ENCODE measurements at places on chromosomes 16 and 17.

GRCh38 chr17:66602659-66603384, 232.1 kb upstream of the CACNG5 start:
- no peak for DNase-seq

DNA sequence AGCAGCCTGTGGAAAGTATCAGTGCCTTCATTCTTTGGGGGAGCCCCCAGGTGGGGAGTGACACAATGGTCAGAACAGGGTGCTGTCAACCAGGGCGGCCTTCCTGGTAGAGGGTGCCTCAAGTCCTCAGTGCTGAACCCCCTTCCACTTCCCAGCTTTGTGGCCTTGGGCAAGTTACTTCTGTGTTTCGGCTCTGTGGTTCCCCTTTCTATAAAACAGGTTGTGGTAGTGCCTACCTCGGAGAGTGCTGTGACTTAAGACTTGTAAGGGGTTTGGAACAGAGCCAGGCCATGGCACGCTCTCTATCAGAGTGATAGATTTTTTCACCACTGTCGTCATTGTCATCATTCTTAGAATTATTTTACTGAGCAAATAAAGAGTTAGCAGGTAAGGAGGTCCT, 141.1 kb downstream of the CCDC182 start:
- DNase-seq = no peak

- DNase-seq = peak; percentile 79
Measured at GRCh38 chr16:27326738-27327585, 13.2 kb downstream of the IL4R start.

GRCh38 chr17:80468242-80468641, 8.2 kb downstream of the NPTX1 start:
- no peak for DNase-seq

DNA sequence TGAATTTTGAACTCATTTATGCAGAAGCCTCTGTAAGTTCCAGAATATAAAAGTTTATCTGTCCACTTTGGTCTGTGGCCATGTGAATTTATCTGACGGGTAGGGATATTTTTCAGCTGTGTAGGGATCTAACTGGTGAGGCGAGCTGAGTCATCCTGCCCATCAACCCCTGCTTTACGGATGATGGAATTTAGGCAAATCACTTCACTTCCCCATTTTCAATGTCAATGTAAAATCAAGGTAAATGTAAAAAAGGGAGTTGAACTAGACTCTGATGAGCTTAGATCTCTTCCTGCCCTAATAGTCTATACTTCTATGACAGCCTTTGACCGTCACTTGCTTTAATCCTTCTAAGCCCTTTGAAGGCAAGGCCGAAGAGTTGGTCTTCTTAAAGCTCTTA, 2.6 kb downstream of the SLC16A6 start:
- no peak for DNase-seq

GRCh38 chr16:77564791-77565390, 130.1 kb upstream of the ADAMTS18 start:
- no peak for DNase-seq

DNA sequence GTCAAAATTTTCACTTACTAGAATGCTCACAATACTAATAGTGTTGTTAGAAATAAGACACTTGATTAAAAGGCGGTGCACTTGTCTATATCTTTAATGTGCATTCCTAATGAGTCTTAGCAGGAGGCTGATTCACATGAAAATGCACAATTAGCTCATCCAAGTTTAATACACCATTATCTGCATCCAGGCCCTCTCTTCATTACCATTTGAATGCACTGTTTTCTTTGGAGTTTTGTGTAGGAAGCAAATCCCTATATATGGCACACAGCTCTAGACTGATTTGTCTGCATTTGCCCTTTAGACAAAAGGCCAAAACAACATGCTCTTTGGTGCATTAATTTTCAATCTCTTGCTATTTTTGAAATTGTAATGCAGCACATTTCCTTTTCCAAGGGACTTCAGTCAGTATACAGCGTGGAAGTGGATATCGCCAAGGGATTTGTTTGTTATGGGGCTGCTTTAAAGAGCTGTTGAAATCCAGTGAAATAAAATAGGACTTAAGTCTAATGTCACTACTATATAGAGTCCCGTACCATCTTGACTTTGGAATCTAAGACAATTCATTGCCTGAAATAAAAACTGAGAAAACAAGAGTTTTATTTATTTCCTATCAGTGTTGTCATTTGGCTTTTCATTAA, 257.6 kb upstream of the CPHXL start:
- DNase-seq = no peak

DNA sequence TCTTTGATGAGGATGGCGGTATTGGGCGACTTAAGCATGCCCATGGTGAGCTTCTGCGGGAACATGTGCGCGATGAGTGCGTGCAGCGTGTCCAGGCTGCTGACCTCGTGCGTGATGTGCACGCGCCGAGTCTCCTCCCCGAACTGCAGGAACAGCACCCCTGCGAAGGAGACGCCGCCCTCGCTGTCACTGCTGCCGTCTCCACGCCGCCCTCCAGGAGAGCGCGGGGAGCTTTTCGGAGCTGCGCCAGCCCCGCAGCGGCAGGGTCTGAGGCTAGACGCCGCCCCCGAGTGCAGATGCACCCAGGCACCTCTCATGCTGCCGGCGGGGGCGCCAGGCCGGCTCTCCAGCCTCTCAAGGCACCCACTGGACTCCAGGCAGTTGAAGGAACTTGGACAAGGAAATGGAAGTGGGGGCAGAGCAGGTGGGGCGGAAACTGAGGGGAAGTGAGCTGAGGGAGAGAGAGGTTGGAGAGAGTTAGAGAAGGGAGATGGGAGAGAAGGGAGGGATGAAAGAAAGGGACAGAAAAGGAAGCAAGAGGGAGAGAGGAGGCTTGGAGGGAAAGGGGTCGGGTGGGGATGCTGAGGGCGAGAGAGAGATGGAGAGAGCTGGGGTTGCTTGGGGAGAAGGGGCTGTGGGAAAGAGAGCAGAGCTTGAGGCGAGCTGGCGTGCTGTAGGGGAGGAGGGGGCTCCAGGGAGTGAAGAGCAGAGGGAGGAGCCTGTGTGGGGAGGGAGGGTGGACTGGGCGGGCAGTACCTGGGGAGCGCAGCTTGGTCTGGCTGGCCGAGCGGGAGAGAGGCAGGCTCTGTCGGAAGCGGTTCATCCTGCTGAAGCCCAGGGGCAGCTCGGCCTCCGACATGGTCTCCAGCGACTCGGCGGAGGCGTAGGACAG, 42.1 kb downstream of the SRCIN1 start:
- DNase-seq = no peak

DNA sequence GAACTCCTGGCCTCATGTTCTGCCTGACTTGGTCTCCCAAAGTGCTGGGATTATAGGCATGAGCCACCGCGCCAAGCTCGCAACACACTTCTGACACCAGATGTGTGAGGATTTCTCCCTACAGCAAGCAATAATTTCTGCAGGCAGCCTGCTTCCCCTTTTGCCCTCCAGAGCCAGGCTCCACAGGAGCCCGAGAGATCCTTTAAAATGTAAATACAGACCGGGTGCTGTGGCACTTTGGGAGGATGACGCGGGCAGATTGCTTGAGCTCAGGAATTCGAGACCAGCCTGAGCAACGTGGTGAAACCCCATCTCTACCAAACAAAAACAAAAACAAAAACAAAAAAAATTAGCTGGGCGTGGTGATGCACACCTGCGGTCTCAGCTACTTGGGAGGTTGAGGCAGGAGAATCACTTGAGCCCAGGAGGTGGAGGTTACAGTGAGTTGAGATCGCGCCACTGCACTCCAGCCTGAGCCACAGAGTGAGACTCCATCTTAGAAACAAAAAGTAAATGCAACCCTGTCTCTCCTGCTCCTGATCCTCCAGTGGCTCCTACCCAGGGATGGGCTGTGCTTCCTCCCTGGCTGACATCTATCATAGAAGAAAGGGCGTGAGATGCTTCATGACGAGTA, 14.7 kb downstream of the C16orf96 start:
- DNase-seq = no peak

DNA sequence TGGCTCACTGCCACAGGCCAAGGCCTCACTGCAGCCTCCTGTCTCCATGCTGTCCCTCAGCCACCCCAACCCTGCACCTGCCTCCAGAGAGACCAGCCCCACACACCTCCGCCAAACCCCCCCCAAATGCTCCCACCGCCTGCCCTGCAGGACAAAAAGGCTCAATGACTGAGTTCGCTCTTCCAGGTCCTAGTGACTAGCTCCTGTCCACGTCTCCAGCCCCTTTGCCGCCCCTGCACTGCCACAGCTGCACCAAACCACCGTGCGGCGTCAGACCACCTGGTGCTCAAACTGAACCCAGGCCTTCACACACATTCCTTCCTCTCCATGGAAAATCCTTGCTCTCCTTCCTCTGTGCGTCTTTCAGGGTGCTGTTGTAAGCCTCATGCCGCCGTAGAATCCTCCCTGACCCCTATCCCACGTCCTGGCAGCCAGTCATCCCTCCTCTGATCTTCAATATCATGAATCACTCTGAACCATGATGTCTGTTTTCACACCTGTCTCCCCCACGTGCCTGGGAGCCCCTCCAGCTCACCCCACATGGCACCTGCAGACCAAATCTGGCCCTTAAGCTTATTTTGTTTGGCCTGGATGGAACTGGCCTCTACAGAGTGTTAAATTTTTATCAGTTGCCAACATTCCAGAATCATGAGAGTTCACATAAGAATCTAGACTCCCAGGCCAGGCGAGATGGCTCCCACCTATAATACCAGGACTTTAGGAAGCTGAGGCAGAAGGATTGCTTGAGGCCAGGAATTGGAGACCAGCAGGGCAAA, 4.3 kb upstream of the GSG1L start:
- no peak for DNase-seq

DNA sequence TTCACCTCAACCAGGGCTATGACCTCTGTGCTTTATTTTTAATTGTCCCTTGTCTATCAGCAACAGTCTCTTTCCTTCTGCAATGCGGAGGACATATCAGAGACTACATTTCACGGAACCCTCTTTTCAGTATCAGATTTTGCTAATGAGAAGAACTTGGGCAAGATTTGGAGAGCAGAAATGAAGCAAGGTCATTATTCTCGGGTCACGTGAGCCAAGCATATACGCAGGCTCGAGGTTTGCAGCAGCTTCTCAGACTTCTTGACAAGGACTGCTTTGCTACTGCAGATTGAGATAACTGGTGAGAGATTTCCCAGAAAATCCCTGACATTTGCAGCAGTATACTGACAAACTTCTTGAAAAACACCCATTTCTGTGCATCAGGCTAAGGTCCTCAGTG, 30.4 kb downstream of the ABCA10 start:
- no peak for DNase-seq

DNA sequence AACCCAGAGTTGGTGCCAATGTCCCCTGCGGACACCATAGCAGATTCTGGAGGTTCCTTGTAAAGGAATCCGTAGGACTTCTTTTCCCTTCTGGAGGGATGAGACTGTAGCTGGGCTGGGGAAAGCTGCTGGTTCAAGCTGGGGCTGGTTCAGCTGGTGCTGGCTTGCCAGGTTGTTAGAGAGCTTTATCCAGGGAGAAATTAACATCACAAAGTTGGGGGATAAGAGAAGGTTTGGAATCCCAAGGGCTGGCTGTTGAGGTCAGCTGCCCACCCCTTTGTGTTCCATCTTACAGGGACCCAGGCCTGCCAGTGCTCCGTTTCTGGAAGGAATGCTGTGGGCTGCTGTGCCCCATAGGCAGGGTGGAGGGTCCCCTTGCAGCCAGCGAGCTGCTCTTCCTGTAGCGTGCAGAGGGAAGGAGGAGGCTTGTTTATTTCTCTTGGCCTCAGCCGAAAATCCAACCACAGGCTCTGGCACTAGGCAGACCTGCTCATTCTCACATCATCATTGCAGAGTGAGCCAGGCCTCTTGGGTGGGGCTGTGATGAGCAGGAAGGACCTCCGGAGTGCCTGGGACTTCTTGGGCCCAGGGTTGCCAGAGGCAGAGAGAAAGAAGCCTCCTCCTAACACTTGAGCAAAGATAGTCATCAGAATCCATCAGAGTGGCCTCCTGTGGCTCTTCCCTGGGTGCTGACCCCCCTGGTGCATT, 251.1 kb downstream of the SEC14L1 start:
- peak; percentile 51 for DNase-seq

DNA sequence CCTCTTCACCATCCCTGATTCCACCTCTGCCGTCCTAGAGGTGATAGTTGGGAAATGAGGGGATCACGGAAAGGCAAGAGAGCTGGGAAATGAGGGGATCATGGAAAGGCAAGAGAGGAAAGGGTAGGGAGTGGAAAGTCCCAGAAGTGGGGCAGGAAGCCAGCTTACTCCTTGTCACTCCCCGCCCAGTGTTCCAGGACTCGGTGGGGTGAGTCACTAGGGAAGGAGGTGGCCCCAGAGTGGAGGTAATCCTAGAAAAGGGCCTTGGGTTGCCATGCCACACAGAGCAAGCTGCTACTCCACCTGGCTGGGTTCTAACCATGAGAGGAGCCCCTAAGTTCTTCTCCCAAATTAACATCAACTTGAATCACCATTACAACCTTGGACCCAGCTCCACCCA, 14.8 kb downstream of the ALOXE3 start:
- no peak for DNase-seq

GRCh38 chr17:73064084-73064938, 28.2 kb downstream of the SLC39A11 start:
- DNase-seq = no peak

- DNase-seq = no peak
Measured at GRCh38 chr17:1010086-1010450, 13.1 kb downstream of the TIMM22 start.

DNA sequence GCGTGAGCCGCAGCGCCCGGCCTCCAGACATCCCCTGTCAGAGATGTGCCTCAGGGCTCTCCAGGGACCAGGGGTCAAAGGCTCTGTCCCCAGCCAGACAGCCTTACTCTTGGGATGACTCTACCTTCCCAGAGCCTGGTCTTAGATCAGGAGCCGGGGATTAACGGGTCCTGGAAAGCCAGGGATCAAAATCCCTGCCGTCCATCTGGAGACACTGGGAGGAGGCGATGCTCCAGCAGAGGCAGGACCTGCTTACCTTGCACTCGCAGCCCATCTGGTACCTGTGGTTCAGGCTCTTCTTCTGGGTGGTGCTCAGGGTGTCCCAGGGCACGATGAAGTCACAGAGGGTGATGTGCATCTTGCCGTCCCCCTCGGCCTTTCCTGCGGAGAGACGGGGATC, 16.7 kb upstream of the USP36 start:
- no peak for DNase-seq

- DNase-seq = no peak
Measured at GRCh38 chr16:1327619-1327947, 5.9 kb upstream of the BAIAP3 start.

Data from thoracic aorta (tissue), 2 donors.